ENCODE measurements at places on chromosomes 16 and 17. TPM values are rescaled to one million over a fixed set of nuclear protein-coding genes. Genes with fewer than 3 reads are reported as not detected.
A peak's percentile ranks its signal among the peaks of the same experiment; 100 is the strongest.

Gene CPNE7
- total RNA-seq = 0.85 TPM

Gene TAT
- total RNA-seq = not detected

Gene TP53TG3B
- not detected for total RNA-seq

Gene SNTB2
- total RNA-seq = 185 TPM

Gene SOCS1
- 0.23 TPM for total RNA-seq

- DNase-seq = peak; percentile 52
These were observed 24.2 kb downstream of the MPG start for GRCh38 chr16:102060-102855.

DNA sequence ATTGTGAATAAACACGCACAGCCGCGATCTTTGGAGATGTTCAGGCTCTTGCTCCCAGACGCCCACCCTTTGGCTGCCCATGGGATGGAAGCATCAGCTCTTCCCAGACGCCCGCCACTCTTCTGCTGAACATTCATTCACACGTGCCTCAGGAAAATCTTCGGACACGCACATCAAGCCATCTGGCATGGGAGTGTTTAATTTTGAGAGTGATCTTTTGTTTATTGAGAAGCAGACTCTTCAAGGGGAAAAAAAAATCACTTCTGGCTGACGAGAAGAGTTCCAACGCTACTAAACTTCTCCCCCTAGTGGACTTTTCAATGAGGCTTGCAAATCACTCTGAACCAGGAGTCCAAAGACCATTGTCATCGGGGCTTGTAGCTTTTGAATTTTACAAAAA lies 62.0 kb upstream of the NUDT7 start:
- peak; percentile 91 for DNase-seq

DNA sequence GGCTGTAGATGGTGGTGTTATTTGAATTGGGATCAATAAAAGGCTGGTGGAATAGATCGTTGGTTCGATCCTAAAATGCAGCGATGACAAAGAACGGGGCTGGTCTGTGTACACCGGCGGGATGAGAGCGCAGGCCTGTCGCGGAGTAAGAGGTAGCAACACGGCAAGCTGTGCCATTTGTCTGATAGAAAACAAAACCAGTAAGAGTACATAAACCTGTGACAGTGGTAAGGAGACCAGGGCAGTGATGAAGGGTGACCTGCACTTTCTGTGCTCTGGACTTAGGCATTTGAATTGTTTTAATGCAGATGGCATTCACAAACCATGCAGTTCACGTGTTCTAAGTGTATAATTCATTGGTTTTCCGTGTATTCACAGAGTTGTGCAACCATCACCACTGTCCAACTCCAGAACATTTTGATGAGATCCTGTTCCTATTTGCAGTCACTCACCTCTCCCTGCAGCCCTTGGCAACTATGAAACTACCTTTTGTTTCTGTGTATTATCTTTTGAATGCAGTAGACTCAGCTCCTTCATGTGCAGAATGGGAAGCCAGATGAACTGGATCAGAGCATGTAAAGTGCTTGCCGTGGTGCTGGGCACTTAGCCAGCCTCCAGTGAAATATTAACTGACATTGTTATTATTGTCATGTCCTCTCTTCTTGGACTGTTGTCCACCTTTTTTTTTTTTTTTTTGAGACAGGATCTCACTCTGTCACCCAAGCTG lies 286.1 kb downstream of the SNX29 start:
- no peak for DNase-seq

Data from dermis blood vessel endothelial cell (primary cell).